ENCODE measurements at places on chromosomes 12 and 14.

DNA sequence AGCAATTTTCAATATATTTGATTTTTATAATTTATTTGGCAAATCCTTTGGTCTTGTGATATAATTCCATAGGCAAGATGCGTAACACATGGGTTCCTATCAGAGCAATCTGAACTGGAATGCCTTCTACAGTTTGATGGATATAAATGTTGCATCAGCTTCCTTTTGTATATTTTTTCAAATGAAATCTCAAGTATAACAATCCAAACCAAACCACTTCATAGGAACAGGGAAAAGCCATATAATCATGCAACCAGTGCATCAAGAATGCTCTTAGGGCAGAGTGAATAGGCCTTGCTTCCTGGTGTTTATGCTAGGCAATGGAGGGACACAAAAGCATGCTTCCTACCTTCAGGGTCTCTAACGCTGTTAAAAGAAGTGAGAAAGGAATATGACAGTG, 34.5 kb downstream of the EFCAB11 start:
- no peak for DNase-seq

GRCh38 chr14:64510825-64511671, 6.5 kb downstream of the ZBTB1 start:
- peak; percentile 74 for DNase-seq

GRCh38 chr12:116053479-116054200, 223.9 kb downstream of the MED13L start:
- DNase-seq: no peak

GRCh38 chr14:84963518-84963917, 566.4 kb upstream of the FLRT2 start:
- DNase-seq: no peak

DNA sequence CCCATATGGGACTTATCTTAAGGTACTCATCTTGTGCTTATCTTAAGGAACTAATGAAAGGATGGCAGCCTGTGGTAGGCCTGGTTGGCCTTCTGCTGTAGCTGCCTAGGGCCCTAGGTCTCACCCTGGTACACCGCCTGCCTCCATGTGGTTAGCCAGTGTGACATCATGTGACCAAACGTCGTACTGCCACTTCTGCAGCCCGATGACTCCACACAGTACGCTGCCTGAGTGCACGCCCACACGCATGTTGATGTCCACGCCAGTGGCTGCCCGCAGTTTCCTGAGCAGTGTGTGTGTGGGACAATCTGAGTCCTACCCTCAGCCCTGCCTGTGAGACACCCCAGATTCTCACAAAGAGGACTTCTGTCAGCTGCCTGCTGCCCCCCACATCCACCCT, 5.1 kb downstream of the ADCY4 start:
- DNase-seq: peak; percentile 84

GRCh38 chr12:74415633-74416032, 122.0 kb upstream of the ATXN7L3B start:
- no peak for DNase-seq

- DNase-seq: no peak
Measured at GRCh38 chr12:89165703-89166102, 186.6 kb downstream of the DUSP6 start.

- DNase-seq: no peak
Measured at GRCh38 chr14:101353422-101353821, 207.9 kb upstream of the DIO3 start.

DNA sequence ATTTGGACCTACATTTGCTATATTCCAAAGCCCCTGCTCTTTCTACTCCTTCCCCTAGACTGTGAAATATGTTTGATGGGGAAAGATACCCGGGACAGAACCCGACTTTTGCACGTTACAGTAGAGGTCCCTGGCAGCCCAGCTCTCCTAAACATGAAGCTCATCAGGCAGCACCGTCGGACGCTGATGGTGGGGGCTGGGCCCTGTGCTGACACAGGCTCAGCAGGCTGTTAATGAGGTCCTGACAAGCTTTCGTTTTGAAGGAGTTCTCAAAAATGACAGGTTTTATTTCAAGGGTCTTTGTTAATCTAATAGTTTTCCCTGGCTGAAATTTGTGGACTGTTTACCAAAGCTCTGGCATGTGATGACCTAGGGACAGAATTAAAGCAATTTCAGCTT, 102.3 kb downstream of the SLC25A47 start:
- DNase-seq: no peak

DNA sequence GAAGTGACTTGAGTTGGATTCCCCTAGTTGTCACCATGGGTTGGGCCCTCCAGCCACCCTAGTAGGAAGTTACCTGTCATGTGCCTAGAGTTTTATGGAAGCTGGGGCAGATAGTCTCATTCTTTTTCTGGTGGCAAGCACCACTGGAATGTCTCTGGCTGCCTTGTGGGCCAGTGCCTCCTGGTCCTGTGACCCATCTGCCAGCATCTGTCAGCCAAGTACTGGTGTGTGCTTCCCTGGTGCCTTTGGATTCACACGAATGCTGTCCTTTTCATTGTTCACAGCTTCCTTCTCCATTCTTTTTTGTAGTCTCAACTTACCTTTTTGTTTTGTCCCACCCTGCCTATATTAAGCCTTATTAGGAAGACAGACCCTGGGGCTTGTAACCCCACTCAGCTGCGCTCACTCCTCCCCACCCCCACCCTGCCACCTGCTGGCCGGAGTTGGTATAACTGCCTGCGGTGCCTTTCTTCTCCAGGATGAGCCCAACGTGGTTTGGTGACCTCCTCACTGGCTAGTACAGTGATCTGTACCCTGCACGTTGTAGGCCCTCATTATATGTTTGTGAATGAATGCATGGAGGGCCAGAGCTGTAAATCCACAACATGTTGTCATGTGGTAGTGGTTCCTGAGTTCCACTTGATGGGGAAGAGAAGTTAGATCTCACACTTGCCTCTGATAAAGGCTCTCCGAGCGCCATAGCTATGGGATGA, 125.7 kb downstream of the TSPAN9 start:
- peak; percentile 74 for DNase-seq

DNA sequence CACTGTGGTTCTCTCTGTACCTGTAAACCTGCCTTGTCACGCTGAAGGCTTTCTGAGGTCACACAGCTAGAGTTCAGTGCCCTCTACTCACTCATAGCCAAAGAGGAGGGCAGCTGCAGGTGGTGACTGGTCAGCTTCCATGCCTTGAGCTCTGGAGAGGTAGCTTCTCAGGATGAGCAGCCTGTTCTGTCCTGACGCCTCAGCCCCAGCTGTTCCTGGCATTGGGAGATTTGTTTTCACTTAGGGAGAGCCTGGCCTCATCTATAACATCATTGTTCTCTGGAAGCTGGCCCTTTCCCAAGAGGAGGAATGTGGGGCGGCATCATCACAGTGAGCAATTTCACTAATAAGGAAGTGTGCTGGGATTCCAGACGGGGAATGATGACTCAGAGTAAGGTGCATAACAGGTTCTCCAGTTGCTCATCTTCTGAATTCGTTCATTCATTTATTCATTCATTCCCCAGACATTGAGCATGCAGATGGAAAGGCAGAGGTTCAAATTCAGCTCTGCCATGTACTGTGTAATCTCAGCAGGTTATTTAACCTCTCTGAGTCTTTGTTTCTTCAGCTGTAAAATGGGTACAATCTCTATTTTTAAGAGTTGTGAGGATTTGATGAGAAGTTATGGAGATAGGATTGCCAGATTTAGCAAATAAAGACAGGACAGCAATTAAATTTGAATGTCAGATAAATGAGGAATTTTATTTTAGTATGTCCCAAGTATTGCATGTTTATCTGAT, 255.8 kb upstream of the CRY1 start:
- no peak for DNase-seq

DNA sequence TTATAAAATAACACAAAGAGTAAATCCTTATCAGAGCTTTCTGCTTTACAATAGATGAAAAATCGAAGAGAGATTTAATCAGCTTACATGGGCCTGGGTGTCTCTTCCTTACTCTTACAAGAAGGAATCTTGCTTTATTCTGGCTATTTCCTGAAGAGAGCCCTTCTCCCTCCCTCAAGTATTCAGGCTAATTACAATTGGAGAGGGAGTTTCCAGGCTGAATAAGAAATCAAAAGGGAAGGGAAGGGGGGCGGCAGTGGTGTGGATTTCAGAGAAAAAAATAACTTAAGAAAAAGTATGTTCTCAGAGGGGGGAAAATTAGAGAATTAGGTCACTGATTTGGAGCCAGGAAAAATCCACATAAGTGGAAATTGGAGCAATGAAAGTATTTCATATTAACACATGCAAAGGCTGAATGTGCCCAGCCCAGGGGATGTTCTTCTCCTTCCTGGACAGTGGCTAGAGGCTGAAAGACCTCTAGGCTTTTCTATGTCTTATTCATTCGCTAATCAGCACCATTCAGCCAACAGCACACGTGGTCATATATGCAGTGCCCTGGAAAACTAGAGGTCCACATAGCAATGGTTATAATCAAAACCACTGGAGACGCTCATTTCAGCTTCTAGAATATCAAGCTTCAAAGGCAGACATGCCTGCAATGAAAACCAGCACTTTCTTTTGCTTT, 158.9 kb upstream of the BTG1 start:
- DNase-seq: no peak

- DNase-seq: no peak
Measured at GRCh38 chr12:88691811-88692210, 111.5 kb upstream of the KITLG start.

GRCh38 chr12:93954166-93955112, 193.9 kb upstream of the PLXNC1 start:
- no peak for DNase-seq

DNA sequence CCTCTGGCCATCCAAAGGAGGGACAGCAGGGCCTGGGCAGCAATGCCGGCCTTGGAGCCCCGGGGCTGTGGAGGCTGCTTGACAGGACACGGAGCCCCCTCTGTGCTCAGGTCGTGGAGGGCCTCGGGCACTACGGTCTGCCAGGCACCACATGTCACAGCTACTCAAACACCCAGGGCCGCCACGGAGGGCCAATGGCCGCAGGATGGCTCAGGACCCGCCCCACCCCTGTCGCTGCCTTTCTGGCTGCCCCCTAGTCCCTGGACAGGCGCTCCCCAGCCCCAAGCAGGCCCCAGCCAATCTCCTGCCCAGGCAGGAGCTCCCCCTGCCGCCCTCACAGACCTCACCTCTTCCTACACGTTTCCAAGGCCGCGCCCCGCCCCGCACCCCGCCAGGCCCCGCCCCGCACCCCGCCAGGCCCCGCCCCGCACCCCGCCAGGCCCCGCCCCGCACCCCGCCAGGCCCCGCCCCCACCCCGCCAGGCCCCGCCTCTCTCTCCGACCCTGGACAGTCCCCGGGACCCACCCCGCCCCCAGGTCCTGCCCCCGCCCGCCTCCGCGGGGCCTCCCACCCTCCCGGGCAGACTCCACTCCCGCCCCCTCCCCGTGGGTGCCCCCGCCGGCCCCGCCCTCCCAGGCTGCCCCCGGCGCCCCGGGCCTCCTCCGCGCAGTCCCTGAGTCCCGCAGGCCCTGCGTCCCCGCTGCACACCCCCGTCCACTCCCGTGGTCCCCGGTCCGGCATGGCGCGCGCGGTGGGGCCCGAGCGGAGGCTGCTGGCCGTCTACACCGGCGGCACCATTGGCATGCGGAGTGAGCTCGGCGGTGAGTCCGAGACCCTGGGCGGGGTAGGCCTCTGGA, at the start of gene ASPG:
Gene ASPG, plus strand, starts transcription at position 669 of the 857 bp plus-strand sequence. Its CDS starts 71 bp downstream, at position 740.
- DNase-seq: peak; percentile 32

DNA sequence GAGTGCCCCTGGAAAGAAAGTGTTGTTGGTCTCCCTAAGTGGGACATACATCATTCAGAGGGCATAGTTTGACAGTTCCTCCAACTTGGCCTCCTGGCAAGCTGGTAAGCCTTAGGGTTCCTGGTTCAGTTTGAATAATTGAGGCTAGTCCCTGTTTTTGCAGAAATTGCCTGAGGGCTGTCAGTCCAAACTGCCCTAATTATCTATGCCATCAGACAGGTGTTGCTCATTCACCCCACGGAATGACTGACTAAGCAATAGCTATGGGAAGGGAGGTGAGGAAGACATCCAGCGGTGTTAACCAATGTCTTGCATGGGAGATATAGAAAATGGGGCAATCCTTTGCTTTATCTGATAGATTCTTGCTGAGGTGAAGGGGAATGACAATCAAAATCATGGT, 37.6 kb downstream of the SPTSSA start:
- DNase-seq: no peak

- DNase-seq: no peak
Measured at GRCh38 chr14:81408595-81408994, 8.5 kb upstream of the STON2 start.

DNA sequence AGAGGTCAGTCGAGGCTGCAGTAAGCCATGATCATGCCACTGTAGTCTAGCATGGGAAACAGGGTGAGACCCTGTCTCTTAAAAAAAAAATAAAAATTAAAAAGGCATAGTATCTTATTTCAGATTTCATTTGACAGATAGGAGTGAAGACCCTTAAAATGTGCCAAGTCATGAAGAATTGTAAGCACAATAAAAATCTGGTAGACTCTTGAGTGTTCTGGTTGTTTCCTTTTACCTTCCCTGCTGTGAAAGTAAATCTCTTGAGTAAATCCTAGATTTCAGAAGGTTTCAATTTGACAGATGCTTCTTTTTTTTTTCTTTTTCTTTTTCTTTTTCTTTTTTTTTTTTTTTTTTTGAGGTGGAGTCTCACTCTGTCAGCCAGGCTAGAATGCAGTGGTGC, 109.0 kb downstream of the ESR2 start:
- DNase-seq: no peak

- DNase-seq: no peak
Measured at GRCh38 chr12:3680919-3681594, 71.9 kb downstream of the CRACR2A start.

DNA sequence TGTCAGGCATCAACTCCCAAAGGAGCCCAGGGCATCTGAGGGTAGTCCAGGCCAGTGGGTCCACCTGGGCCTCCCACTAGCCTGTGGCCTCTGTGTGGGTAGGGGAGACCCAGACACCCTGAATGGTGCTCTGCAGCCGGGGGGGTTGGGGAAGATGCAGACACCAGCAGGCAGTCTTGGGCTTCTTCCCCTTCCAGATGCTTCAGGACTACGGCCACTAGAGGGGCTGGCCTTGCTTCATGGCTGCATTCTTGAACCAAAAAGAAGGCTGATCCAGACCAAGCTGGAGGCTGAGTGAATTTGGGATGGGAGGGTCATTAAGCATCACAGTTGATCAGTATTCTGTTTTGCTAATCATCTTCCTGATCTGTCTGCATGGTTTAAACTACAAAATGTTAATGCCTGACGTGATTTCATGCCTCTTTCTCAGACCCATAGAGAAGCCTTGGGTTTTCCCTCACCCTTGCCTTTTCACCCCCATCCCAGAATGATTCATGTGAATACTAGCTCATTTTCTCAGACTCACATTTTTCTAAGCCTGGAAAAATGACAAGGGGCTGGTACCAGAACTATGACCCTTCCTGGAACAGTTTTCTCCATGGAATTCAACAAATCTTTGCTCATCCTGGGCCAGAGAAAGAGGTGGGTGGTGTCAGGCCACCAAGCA, 134.2 kb downstream of the NTF3 start:
- no peak for DNase-seq

GRCh38 chr14:104792101-104792884, 3.3 kb downstream of the AKT1 start:
- DNase-seq: no peak

- peak; percentile 31 for DNase-seq
Measured at GRCh38 chr14:92040431-92041051, 682 bp upstream of the TRIP11 start.

GRCh38 chr12:119681728-119682638, 14.1 kb downstream of the PRKAB1 start:
- DNase-seq: peak; percentile 48

- DNase-seq: no peak
Measured at GRCh38 chr12:64082116-64082515, 140.0 kb downstream of the KICS2 start.

GRCh38 chr14:71320734-71321573, 413.7 kb downstream of the PCNX1 start:
- peak; percentile 65 for DNase-seq

- no peak for DNase-seq
Measured at GRCh38 chr12:108475396-108475795, 39.7 kb upstream of the FICD start.

GRCh38 chr12:41515953-41516352, 327.8 kb downstream of the PDZRN4 start:
- no peak for DNase-seq
